Posterior cingulate gyrus (tissue), 11 donors: ENCODE measurements at places on chromosomes 4 and X.

DNA sequence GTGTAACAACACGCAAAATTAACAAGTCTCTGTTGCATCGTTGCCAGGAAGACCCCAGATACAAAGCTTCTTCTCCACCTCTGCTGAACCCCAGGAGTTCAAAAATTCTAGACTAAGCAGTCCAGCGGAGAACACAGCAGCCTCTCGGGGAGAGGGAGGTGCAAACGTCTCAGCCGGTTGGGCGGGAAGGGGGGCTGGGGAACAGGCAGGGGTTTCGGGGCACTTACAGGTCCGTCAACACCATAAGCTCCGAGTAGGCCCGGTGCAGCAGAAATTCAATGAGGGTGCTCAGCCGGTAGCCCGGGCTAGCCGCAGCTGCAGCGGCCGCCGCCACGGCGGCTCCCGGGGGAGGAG, 394 bp downstream of the MED14 start:
- no peak for DNase-seq

DNA sequence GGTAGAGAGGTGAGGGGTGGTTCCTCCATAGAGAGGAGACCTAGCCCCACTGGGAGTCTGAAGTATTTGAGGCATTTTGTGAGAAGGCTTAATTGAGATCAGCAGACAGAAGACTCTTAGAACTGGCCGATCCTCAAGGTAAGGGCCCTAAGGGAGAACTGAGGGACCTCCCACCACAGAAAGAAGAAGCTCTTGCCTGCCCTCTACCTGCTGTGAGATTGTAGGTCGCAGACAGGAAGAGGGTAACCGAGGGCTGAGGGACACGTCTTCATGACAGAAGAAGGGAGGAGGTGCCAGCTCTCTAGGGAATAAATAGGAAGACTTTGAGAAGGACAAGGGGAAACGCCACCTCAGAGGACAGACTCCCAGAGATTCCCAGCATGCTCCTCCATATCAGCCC, 24.1 kb upstream of the MAGEC1 start:
- no peak for DNase-seq

DNA sequence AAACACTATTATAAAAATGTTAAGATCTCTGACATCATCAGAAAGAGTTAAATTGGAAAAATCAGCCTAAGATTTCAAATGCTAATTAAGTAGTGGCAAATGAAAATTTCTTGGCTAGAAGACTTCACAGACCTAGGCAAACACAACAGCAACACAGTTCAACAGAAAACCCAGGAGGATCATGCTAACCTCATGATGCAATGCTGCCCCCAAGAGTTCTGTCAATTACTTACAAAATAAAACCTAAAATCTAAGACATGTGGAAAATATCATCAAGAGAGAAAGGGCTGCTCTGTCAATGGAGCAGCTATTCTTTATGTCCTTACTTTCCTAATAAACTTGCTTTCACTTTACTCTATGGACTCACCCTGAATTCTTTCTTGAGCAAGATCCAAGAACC, 21.0 kb downstream of the S100G start:
- DNase-seq, result no peak

- no peak for DNase-seq
Measured at GRCh38 chr4:76166480-76166879, 18.3 kb upstream of the NUP54 start.

DNA sequence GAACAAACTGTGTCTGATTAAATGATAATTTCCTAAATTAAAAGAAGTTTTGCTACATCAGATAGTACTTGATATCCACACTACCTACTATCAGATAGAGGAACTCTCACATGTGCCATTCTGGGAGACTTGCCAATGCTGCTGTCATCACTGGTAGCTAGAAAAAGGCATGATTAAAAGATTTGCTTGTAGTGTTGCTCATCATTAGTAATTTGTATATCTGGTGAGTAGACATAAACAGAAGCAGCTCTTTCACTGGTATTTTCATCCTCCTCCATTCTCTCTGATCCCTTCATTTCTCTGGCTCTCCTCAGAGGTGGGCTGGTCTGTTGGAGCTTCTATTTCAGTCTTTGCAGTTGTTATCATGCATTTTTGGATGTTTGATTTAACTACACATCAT, 56.0 kb downstream of the SPRY1 start:
- DNase-seq, result peak; percentile 29

GRCh38 chr4:146029939-146030710, 91.5 kb upstream of the ZNF827 start:
- no peak for DNase-seq

- DNase-seq, result no peak
Measured at GRCh38 chr4:61727286-61727685, 527.2 kb downstream of the ADGRL3 start.

DNA sequence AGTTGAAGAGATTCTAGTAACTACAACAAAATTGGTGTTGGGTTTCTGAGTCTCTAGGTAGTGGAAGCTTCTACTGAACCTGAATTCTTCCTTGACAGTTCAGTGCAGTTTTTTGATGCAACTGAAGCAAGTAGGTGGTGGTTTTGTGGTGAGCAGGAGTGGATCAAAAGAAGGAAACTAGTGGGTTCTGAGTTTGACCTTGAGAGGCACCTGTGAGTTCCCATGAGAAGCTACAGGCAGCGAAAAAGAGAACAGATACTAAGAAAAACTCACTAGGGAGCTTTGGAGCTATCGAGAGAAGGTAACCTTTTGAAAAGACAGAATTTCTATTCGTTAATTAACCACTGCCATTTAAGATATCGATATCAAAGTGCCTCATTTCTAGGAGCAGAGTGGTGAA, 145.2 kb downstream of the PDHA2 start:
- DNase-seq, result no peak

DNA sequence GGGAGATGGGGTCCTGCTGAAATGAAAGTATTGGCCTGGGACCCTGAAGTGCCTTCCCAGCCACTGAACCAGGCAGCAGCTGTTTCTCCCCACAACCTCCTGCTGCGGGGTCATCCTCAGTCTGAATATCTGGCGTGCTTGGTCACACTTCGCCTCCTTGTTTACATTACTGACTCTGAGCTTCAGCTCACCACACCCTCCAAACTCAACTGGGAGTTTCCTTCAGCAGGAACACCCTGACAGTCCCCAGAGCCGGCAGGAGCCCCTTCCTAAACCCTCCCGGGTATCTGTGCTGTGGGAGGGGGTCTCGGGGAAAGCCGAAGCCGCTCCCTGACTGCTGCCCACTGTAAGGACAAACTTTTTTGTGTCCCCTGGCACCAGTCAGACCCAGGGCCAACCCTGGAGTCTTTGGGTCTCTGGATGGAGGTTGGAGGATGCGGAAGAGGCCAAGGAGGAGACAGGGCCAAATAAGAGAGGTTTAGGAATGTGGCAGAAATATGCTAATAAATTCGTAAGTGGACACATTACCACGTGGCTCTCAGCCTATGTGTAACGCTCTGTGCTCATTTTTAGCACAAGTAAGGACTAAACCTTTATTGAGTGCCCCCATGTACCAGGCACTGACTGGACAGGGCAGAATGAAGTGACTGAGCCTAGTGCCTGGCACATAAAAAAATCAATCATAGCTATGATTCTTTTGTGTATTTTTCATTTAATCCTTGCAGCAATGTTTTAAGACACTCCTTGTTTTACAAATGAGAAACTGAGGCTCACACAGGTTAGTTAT, 20.7 kb downstream of the FHDC1 start:
- no peak for DNase-seq

GRCh38 chr4:7002336-7002735, 40.8 kb upstream of the TADA2B start:
- no peak for DNase-seq

- DNase-seq, result no peak
Measured at GRCh38 chr4:41427931-41428600, 109.9 kb upstream of the LIMCH1 start.

DNA sequence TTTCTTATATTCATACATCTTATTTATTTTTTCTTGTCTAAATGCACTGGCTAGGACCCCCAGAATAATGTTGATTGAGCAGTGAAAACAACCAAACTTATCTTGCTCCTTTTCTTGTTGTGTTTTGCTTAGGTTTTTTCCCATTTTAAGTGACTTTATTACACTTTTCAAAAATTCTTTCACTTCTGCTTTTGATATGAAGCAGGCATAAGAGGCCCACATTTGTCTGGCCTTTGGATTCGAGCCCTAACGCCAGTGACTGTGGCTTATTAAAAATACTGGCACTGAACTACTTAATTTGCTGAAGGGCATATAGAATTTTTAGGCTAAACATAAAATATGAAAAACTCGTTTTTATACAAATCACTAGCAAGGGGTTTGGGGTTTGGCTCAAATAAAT, 197.0 kb downstream of the ASB9 start:
- DNase-seq, result no peak

GRCh38 chr4:183987987-183988392, 82.9 kb downstream of the STOX2 start:
- DNase-seq, result peak; percentile 43

GRCh38 chrX:66191563-66191962, 27.5 kb downstream of the HEPH start:
- no peak for DNase-seq

DNA sequence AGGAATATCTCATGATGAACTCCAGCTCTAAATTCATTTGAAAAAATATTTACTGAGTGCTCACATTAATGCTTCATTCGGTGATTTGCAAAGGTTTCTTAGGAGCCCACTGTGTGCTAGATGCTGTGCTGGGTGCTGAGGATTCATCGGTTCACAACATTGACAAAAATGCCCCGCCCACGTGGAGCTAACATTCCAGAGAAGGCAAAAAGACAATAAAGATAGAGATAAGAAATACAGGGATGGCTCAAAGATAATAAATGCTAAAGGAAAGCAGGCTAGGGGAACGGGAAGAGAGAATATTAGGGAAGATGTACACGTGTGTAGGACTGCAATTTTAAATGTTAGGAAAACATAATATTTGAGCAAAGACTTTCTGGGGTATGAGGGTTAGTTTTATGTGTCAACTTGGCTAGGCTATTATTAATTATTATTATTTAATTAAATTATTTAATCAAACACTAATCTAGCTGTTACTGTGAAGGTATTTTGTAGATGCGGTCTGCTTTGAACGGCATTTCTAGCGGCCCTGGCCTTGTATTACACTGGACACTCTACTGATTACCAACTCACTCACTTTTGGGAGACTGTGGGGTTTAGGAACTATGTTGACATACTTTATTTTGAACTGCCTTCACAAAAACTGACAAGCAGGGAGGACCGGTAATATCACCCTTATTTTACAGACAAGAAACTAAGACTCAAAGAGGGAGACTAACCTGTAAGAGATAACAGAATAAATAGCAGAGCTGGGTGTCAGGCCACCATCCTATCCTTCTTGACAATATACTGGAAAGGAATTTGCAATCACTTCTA, 61.9 kb upstream of the IRF2 start:
- no peak for DNase-seq

- no peak for DNase-seq
Measured at GRCh38 chrX:108224218-108224617, 132.6 kb downstream of the ATG4A start.

DNA sequence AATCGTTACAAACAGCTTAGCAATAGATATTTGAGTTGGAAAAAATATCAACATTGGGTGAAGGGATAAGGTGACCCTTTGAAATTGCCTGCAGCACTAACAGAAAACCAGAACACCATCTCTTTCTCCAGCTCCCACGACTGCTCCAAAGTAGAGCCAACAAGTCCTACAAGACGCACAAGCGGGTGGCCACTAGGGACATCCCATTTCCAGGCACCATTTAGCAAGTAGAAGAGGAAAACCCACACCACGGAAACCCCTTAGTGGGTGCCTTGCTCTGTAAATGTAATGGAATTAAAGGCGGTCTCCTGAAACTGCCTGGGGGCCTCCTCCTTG, 1.9 kb downstream of the ARHGAP6 start:
- no peak for DNase-seq

DNA sequence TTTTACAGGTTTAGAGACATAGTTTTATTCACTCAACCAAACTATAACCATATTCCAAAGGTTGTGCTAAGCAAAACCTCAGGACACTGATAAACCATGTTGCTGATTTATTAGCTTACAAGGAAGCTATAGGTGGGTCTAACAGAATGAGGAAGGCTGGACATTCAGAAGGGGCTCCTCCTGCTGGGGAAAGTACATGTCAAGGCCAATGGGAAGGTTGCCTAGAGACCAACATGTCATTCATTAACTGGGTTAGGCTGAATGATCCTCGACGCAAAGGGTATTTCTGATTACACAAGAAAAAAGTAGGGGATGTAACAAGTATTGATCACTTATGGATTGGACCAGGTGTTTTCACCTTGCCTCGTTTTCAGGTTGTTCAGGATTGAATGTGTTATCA, 30.3 kb downstream of the SLC10A6 start:
- no peak for DNase-seq

DNA sequence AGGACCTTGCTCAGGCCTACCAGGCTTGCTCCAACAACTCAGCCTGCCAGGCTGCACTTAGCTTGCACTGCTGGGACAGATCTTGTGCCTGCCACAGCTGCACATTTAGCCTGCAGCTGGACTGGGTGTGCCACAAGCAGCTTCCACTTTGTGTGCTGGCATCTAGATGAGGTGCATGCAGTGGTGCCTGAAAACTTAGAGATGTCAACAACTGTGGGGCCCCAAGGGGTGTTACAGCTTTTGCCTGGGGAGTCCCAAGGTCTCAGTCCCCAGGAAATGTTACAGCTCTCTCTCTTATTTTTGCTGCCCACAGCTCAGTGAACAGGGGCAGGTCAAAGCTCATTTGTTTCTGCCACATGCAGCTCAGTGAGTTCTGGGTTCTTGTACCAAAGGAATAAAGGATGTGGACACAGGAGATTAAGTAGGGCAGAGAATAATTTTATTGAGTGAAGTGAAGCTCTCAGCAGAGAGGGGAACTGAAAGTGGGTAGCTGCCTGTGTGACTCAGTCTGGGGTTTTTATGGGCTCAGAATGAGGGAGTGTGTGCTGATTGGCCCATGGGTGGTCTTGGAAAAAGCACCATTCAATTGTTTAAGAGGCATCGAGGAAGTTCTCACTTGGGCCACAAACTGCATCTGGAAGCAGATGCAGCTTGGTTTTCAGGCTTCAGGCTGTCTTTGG, 828.3 kb downstream of the TECRL start:
- DNase-seq, result no peak

DNA sequence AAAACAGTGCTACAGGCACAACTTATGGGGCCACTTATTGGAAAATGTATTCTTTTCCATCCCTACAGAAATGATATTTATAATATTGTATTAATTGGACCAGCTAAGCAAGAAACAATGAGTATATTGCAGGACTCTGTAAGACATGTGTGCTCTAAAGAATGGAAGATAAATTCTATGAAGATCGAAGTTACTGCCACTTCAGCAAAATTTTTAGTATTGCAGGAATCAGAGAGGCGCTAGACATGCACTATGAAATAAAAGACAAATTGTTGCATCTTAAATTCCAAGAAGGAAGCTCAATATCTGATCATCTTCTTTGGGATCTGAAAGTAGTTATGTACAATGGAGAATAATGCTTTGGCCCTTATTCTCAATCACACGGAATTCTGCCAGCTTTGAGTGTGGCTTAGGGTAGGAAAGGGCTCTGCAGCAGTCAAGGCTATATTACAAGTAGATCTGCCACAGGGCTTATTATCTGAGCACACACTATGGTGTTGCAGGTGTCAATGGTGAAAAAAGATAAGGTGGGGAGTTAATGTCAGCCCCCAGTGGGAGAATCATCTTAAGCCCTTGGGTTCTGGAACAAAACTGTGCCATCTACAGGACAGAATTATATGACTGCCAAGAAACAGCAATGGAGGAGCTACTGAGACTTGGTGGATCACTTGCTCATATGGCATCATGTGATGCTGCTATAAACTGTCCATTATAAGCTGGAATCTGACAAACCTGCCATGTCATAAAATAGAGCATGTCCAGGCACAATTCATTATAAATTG, 334.0 kb upstream of the NDST3 start:
- DNase-seq, result no peak

- DNase-seq, result no peak
Measured at GRCh38 chr4:88137112-88137511, 21.3 kb downstream of the ABCG2 start.
